ENCODE measurements at places on chromosomes 2 and 18.

DNA sequence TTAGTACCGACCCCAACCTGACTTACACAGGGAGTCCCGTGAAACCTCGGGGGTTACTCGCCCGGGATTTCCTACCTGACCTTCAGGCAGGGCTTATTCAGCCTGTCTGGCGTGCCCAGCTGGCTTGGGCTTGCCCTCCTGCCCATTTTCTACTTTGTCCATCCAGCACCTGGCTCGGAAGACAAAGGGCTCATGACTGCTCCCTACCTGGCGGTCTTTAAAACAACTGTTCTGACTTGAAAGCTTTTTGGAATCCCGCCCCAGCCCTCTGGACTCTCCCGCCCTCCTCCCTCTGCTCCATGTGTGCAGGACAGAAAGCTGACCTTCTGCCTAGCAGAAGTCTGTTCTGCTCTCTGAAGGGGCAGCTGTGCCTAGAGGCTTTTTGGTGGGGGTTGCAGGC, 43.1 kb downstream of the ACKR3 start:
- no peak for DNase-seq

DNA sequence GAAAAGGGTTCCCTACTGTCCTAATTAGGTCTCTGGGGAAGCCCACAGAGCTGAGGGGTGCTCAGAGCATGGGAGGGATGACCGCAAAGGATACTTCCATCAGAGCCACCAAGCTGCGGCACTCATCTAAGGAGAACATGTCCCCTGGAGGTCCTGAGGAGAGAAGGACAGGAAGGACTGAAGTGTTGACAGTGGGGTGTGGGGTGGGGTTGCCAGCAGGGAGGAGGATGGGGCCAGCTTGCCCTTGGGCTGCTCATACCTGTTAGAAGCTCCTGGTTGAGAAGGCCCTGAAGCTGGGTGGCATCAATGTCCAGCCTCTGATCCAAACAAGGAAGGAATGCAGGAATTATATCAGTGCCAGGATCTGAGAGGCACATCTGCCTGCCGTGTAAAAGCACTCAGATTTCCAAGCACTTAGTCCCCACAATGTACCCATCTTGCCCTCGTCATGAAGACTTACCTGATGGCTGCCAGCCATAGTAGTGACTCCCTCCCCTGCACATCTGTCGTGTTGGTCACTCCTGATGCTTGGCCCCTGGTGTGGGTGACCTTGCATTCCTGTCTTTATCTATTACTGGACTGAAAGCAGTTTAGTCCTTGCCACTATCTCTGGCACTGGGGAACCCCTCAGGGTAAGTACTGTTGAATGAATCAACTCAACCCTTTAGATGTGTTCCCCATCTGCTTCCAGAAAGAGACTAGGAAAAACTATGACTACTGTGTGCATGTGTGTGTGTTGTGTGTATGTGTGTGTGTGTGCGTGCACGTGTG, 68.9 kb downstream of the CAPN13 start:
- no peak for DNase-seq

DNA sequence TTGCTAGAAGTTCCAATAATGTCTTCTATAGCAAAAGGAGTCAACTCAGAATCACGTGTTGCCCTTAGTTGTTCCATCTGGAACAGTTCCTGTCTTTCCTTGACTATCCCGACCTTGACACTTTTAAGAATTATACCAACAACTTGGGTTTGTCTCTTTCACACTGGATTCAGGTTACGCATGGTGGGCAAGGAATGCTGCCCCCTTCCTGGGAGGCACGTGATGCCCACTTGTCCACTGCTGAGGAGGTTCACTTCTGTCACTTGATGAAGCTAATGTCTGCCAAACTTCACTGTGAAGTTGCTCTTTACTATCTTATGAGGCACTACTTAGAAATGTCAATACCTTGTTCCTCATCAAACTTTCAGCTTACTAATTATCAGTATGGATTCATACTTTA, 5.3 kb downstream of the COX5B start:
- DNase-seq: no peak

- DNase-seq: no peak
Observed at GRCh38 chr18:79772865-79773696, 24.7 kb upstream of the KCNG2 start.

- DNase-seq: no peak
Observed at GRCh38 chr2:65098741-65099140, 31.2 kb downstream of the RAB1A start.

DNA sequence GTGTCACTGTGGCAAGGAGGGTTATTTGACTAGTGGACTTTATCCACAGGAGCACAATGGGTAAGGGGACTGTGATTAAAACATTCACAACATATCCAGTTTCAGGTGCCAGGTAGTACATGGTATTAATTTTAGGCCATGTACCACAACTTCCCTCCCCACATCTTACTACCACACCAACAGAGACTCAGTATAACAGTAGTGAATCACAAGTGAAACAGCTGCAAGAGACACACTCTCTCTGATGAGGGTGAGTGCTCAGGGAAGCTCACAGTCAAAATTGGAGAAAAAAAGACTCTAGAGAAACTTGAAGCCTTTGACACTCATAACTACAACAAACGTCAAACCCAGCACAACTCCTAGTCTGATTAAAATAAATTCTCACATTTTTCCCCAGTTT, 367.6 kb upstream of the GYPC start:
- DNase-seq: no peak

- DNase-seq: no peak
Observed at GRCh38 chr2:6069381-6069780, 377.2 kb downstream of the SOX11 start.

DNA sequence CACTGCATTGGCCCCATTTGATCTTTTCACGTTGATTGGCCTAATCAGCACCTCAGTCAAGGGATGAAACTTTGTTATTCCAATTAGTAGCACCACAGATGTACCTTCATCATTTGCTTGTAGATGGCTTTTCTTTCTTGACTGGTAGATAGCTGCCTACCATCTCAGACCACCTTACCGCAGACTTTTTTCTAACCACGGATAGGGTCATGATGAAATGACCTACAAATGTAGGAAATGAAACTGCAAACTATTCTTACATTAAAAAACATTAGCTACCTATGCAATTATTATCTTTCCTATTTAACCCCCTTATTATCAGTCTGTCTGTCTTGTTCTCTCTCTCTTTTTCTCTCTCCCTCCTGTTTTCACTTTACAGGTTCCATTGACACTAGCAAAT, 22.4 kb upstream of the SLC25A52 start:
- no peak for DNase-seq

- DNase-seq: peak; percentile 50
Observed at GRCh38 chr18:13745696-13746095, 19.2 kb downstream of the RNMT start.

GRCh38 chr18:62717169-62717924, 2.0 kb downstream of the PHLPP1 start:
- peak; percentile 38 for DNase-seq

GRCh38 chr2:176193048-176193447, 4.6 kb downstream of the HOXD1 start:
- DNase-seq: no peak

DNA sequence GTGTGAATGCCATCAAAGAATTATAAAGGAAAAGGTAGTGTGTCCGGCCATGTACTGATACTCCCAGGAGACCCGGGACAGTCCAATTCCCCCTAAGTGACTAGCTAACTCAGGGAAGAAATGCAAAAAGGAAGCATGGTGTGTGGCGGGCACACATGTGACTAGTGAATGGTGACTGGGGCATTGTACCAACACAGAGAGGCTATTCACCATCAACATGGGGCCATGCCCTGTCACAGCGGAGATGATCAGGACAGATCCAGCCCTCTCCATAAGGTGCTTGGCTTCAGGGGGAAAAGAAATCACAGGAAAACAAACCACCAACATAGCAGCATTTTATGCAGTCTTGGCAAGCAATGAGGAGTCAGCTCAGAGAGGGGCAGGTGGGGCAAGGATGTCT, 34.3 kb downstream of the FAM168B start:
- DNase-seq: no peak

DNA sequence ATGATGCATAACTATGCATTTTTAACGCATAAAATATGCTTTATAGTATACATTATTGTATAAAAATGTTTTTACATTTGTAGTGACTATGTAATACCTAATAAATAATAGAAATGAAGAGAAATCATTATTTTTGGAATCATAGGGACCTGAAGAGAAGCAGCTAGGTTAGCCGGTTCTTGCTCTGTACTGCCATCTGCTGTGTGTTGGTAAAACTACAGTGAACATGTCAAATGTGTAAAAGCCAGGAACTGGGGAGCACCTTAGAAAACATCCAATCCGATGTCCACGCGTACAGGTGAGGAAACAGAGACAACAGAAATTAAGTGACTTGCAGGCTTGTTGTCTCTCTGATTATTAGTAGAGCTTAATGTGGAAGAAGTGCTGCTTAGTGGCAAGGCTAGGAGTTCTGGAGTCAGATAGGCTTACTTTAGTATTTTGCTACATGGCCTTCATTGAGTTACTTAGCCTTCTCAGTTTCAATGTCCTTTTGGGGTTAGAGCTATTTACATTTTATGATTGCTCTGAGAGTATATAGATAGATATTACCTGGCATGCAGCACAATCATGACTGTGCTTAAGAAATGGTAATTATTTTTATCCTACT, 386.5 kb downstream of the DLGAP1 start:
- peak; percentile 8 for DNase-seq

DNA sequence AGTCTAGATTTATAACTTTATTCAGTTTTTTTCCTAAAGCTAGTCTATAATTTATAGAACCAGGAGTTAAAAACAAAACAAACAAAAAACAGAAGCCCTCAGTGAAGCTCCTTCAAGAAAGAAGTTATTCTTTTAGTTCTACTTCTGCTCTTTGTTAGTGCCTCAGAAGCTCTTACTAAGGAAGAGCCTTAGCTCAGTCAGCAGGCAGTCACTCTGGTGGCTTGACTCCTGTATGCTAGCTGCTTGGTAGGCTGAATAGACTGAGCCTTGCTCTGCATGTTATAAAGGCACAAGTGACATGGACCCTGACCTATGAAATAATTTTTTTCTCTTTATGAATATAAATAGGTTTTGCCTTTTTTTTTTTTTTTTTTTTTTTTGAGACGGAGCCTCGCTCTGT, 24.8 kb downstream of the NCOA1 start:
- DNase-seq: no peak

GRCh38 chr18:57014772-57015413, 132.0 kb upstream of the BOD1L2 start:
- DNase-seq: peak; percentile 20

DNA sequence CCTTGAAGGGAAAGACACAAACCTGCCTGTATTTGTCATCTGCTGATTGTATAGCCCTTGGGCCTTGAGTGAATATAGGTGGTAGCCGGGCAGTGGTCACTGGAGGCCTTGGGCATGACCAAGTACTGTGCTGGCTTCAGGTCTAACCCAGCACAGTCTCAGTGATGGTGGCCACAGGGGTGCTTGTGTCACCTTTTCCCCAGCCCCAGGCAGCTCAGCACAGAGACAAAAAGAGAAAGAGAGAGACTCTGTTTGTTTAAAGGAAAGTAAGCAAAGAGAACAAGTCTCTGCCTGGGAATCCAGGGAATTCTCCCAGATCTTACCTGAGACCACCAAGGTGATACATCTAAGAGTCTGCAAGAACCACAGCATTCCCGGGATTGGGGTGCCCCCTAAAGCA, 39.4 kb upstream of the INPP4A start:
- no peak for DNase-seq

- no peak for DNase-seq
Observed at GRCh38 chr18:217532-218336, 50.1 kb downstream of the THOC1 start.

DNA sequence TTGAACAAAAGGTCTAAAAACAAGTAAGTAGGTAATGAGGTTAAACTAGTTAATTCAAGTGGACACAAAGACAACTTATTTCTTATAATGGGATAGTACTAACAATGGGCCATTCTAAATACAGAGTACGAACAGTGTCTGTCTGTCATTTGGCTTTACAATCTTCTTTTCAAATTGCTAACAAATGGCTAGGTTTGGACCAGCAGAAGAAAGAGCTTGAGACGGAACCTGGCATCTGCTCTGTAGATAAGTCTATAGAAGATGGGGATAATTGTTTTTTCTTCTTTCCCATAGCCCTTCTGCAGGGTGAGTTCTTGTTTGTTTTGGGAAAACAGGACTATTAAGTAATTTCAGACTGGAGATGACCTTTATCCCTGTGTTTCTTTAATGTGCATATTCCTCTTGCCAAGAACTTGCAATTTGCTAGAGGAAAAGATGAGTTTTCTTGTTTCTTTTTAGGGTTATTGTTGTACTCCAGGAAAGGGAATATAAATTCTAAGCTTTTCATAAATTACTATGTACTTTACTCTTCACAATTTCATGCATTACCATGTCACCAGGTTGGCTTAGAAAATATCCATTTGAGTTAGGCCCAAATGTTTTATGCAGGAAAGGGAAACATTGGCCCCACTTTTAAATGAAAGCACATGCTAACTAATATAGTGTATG, 500.5 kb upstream of the SYT4 start:
- no peak for DNase-seq

DNA sequence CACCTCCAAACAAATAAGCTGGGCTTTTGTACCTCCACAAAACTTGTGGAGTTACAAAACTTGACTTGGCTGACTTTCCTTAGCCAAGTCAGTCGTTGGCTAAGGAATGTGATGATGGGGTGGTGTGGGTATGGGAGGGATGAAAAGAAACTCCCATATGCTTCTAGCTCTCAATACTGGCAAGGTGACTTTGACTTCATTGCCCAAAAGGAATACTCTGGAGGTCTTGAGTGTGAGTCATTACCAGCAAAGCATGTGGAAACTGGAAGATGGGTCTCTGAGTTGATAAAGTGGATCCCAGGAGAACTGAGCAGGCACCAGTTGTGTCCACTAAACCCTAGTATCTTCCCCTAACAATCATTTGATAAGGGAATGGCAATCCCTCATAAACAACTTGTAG, 226.7 kb downstream of the GULP1 start:
- DNase-seq: no peak

- no peak for DNase-seq
Observed at GRCh38 chr2:83916559-83916958, 542.5 kb downstream of the SUCLG1 start.

DNA sequence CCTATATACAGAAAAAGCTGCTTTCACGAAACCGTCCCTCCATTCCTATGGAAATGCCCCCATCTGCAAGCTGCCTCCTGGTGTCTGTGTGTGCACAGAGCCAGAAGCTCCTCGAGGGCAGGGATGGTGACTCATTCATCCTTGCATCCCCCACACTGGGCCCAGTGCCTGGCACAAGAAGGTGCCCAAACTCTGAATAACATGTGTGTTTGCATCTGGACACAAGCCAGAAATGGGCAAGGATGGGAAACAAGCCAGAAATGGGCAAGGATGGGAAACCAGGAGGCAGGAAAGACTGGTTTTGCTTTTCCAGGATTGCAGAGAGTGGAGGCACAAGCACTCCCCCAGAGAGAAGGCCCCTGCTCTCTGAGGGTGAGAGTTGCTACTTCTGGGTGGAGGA, 313.9 kb downstream of the CELF4 start:
- DNase-seq: no peak

GRCh38 chr2:186721956-186722355, 28.1 kb downstream of the FAM171B start:
- DNase-seq: no peak

- no peak for DNase-seq
Observed at GRCh38 chr18:11497585-11497984, 111.8 kb upstream of the SLC35G4 start.

DNA sequence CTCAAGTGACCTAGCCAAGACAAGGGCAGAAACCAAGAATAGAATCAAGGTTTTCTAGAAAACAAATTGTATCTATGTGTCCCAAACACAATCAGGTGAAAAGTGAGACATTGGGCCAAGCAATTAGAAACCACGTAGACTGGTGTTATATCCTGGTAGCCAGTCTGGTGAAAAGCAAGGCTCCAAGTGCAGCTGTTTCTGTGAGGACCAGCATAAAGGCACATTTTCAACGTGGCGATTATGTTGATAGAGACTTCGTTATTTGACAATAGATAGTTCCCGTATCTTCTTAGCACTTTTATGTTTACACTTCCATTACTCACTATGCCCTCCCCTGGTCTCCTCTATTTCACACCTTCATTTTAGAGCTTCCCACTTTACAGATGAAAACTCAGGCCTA, 103.2 kb upstream of the ZFP36L2 start:
- no peak for DNase-seq

All from right lung (tissue), 10 donors.